Activated CD8-positive, alpha-beta T cell treated with anti-CD3 and anti-CD28 coated beads for 36 hours (primary cell): ENCODE measurements at places on chromosomes 7 and 10. TPM values are rescaled to one million over a fixed set of nuclear protein-coding genes. Genes with fewer than 3 reads are reported as not detected.
A peak's percentile ranks its signal among the peaks of the same experiment; 100 is the strongest.

DNA sequence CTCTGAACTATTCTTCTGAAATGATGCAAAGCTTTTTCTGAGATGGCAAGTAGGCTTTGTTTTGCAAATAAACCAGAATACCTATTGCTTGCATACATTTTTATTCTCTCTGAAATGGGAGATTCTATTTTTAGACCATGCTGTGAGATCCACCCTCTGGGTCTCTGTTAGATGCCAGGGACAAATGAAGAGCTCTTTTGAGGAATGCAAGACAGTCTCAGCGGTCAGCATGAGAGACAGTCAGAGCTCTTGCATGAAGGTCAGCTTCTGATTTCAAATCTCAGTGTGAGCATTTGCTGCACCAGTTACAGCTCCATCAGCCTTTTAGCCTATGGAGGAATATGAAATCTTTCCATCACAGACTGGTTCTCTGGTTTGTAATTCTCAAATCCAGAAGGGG lies 429.9 kb upstream of the KLF6 start:
- H3K4me3 ChIP-seq: no peak overlapping the region
- DNase-seq: no peak
- H3K27ac ChIP-seq: no peak overlapping the region

DNA sequence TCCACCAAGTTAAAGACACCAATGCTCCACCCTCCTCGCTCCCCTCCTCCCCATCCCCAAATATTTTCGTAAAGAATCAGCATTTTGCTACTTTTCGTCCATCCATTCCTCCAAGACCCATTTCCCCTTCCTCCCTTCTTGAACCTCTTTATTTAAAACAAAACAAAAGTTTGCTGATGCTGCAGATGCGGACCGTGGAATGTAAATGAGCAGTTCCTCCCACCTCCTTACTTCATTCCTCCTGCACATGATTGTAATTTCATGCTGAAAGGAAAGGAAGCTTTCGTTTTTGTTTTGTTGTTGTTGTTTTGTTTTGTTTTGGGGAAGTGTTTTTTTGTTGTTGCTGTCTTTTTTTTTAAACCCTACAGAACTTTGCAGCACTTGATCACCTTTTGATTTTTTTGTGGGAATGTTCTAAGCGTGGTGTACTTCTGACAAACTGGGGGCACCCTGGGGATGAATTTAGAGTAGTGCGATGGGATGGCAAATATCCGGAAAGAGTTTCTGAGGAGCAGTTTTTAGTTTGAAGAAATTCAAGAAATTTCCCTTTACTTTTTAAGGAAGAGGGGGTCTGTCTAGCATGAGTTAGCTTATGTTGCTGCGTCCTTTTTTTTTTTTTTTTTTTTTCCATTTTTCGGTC lies 177.3 kb downstream of the TCF7L2 start:
- H3K27me3 ChIP-seq: peaks cover 31% of the 10 kb centered on the region
- H3K4me3 ChIP-seq: no peak overlapping the region
- H3K27ac ChIP-seq: no peak overlapping the region
- H3K36me3 ChIP-seq: no peaks in the 10 kb centered on the region
- no peak for DNase-seq

- H3K4me3 ChIP-seq: no peak overlapping the region
- no peaks in the 10 kb centered on the region for H3K27me3 ChIP-seq
- no peaks in the 10 kb centered on the region for H3K36me3 ChIP-seq
- H3K4me1 ChIP-seq: peaks cover 5% of the 10 kb centered on the region
- DNase-seq: peak; percentile 73
Measured at GRCh38 chr10:31770307-31770902, 158.2 kb downstream of the ARHGAP12 start.

- H3K27me3 ChIP-seq: no peaks in the 10 kb centered on the region
- no peak for DNase-seq
- no peaks in the 10 kb centered on the region for H3K36me3 ChIP-seq
- H3K27ac ChIP-seq: no peak overlapping the region
- H3K4me1 ChIP-seq: peaks cover 4% of the 10 kb centered on the region
Measured at GRCh38 chr10:70508912-70509756, 30.6 kb downstream of the PALD1 start.

GRCh38 chr7:156064971-156065386 lies 252.7 kb upstream of the SHH start:
- no peak for DNase-seq
- no peak overlapping the region for H3K4me3 ChIP-seq
- H3K27ac ChIP-seq: no peak overlapping the region
- H3K4me1 ChIP-seq: peaks cover 3% of the 10 kb centered on the region
- H3K36me3 ChIP-seq: no peaks in the 10 kb centered on the region
- peaks cover 5% of the 10 kb centered on the region for H3K27me3 ChIP-seq

The WEE2 gene
- total RNA-seq: not detected

The CCL24 gene
- not detected for total RNA-seq

The SLC18A3 gene
- not detected for total RNA-seq

The OPN1SW gene
- not detected for total RNA-seq

The STAM gene
- total RNA-seq: 21.6 TPM

The SFXN4 gene
- total RNA-seq: 50.3 TPM
